Mesendoderm (in vitro differentiated cells): ENCODE measurements at places on chromosomes 11 and 22.

- no peaks in the 10 kb centered on the region for H3K27me3 ChIP-seq
- peak overlapping the region; percentile 25 for H3K27ac ChIP-seq
- no peaks in the 10 kb centered on the region for H3K4me1 ChIP-seq
These were observed 96.9 kb downstream of the MTMR3 start for GRCh38 chr22:29979777-29980321.

DNA sequence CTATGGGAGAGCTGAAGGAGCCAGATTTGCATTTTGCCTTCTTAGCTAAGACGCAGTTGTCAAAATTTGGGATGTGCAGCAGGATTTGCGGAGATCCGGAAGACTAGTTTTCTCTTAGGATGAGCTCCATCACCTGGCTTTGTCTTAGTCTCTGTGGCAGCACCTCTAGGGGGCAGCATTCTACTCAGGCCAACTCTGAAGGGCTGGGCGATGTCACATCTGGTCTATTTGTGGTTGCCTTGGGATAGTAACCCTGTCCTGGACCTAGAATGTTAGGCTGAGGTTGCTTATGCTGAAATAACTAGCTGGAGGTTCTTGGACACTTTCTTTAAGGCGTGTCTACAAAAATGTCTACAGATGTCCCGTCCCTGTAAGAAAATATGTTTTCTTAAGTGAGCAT lies 116.2 kb downstream of the FAT3 start:
- no peak overlapping the region for H3K4me3 ChIP-seq
- H3K36me3 ChIP-seq, result no peaks in the 10 kb centered on the region
- DNase-seq, result peak; percentile 77
- H3K27ac ChIP-seq, result no peak overlapping the region

DNA sequence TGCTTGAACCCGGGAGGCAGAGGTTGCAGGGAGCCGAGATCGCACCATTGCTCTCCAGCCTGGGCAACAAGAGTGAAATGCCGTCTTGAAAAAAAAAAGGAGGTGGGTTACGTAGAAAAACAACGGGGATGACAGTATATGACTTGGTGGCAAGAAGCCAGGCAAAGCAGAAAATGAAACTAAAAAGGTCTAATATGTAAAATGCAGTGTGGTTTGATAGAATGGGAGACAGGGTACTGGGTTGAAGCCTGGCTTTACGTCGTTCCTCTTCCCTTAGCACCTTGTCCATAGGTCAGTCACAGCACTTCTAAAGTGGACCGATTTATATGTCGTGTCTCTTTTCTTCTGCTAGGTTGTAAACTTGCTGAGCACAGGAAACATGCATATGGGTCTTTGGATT lies 274.9 kb upstream of the ZC3H12C start:
- no peak overlapping the region for H3K27ac ChIP-seq
- no peaks in the 10 kb centered on the region for H3K36me3 ChIP-seq
- no peak overlapping the region for H3K4me3 ChIP-seq
- DNase-seq, result no peak
- H3K27me3 ChIP-seq, result no peaks in the 10 kb centered on the region

- no peaks in the 10 kb centered on the region for H3K36me3 ChIP-seq
- no peak overlapping the region for H3K4me3 ChIP-seq
- H3K27me3 ChIP-seq, result no peaks in the 10 kb centered on the region
- peak; percentile 75 for DNase-seq
- H3K4me1 ChIP-seq, result no peaks in the 10 kb centered on the region
- no peak overlapping the region for H3K27ac ChIP-seq
These were observed 5.9 kb upstream of the PHF21A start for GRCh38 chr11:46127150-46127638.

- no peak overlapping the region for H3K27ac ChIP-seq
- no peaks in the 10 kb centered on the region for H3K4me1 ChIP-seq
- no peak overlapping the region for H3K4me3 ChIP-seq
- peaks cover 11% of the 10 kb centered on the region for H3K27me3 ChIP-seq
These were observed 3.0 kb upstream of the IFITM10 start for GRCh38 chr11:1753229-1753928.

GRCh38 chr11:104668797-104669463 lies 229.3 kb downstream of the CASP12 start:
- no peaks in the 10 kb centered on the region for H3K36me3 ChIP-seq
- no peak overlapping the region for H3K27ac ChIP-seq
- no peaks in the 10 kb centered on the region for H3K27me3 ChIP-seq
- peak; percentile 10 for DNase-seq
- H3K4me3 ChIP-seq, result no peak overlapping the region
- H3K4me1 ChIP-seq, result no peaks in the 10 kb centered on the region

DNA sequence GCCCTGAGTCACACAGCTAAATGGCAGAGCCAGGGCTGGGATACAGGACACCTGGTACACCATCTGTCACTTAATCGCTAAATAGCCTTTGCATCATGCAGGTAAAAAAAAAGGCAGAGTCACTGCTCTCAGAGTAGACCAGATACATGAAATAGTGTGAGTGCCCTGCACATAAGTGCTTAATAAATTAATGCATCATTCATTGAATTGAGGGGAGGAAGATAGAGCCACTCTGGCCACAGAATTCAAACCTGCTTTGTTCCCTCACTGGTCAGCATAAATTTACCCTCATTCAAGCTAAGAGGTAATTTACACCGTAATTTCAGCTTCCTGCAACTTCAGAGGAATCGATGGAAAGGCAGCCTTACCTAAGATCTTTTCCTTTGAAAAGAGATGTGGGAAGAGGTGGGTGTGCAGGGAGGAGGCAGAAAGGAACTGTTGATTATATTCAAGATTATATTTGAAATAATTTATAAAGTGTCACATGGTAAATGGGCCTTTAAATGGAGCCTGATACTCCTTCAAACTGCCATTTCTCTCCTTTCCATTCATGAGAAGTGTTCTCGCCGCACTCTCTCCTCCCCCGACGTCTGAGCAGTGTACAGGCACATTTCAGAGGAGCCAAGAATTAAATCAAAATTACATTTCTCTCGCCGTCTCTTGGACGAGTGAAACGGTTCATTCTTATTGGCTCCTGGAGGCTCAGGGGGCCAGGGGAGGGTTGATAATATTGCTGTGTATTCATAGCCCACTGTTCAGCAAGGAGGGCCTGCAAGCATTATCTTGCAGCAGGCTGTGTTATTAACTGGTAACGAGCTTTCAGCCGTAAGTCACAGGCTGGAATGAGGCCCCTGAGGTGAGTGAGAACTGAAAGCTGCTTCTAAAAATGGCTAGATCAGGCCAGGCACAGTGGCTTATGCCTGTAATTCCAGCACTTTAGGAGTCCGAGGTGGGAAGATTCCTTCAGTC lies 52.2 kb upstream of the HMGXB4 start:
- no peak overlapping the region for H3K4me3 ChIP-seq
- H3K4me1 ChIP-seq, result peaks cover 4% of the 10 kb centered on the region
- H3K27ac ChIP-seq, result no peak overlapping the region

GRCh38 chr11:62921201-62921572 lies at the start of gene CHRM1:
TSS of gene CHRM1 (minus strand) at chr11:62921363. CDS start at chr11:62911100, 10,263 bp downstream.
- no peak within 1 kb of the TSS for H3K27ac ChIP-seq
- H3K4me1 ChIP-seq, result peaks cover 2% of the 10 kb centered on the region
- H3K27me3 ChIP-seq, result peaks cover 14% of the 10 kb centered on the region
- H3K36me3 ChIP-seq, result no peaks in the 10 kb centered on the region
